ENCODE measurements at places on chromosomes 11 and 22.

GRCh38 chr22:45341498-45341897 lies 31.8 kb downstream of the FAM118A start:
- no peak for DNase-seq

DNA sequence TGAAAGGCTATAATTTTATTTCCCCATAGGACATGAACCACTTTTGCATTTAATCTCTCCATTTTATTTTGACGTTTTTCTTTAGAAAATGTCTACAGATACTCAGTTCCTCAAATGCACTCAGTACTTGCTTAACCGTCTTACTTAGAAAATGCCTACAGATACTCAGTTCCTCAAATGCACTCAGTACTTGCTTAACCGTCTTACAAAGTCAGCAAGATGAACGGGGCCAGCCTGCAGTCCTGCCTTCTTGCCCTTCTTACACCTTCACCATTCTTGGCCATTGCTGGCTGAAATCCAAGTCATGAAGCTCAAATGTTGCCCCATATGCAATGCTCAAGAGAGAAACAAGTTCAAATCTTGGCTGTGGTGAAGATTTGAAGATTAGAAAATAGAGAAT lies 34.1 kb downstream of the CSNK2A3 start:
- DNase-seq: no peak

DNA sequence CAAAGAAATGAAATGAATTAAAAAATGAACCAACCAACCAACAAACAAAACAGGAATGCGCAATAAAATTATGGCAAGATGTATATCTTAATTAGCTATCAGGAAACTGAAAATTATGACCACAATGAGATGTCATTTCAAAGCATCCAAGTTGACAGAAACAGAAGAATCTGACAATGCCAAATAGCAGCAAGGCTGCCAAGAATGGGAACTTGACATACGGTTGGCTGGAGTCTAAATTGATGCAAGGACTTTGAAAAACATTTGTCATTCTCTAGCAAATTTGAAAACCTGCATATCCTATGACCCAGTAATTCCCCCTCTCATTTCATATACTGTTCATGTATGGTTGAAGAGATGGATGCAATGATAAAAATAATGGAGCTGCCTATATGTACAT lies 1262.6 kb downstream of the TBC1D22A start:
- no peak for DNase-seq

DNA sequence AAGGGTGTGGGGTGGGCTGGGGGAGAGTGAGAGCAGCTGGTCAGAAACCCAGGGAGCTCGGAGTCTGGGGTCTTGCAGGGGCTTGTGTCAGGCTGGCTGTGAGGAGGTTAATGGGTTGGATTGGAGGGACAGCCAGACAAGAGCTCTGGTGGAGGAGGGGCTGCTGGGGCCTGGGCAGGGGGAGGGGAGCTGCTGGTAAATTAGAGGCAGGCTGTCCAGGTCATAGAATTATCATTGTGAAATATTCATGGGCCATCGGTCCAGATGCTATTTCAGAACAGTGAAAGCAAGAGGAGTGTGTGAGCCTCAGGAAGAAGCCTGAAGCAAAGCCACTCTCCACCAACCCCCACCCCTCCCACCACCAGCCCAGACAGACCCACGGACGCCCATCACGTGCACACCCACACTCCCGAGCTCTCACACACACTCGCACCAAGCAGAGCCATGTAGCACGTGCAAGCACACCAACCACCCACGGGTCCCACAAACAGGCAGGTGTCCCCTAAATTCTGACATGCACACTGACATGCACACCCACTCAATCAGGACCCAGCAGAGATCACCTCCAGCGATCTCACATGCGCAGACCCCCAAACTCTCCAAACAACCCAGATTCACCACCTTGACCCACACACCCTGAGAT lies 18.8 kb downstream of the RTN4RL2 start:
- DNase-seq: no peak

DNA sequence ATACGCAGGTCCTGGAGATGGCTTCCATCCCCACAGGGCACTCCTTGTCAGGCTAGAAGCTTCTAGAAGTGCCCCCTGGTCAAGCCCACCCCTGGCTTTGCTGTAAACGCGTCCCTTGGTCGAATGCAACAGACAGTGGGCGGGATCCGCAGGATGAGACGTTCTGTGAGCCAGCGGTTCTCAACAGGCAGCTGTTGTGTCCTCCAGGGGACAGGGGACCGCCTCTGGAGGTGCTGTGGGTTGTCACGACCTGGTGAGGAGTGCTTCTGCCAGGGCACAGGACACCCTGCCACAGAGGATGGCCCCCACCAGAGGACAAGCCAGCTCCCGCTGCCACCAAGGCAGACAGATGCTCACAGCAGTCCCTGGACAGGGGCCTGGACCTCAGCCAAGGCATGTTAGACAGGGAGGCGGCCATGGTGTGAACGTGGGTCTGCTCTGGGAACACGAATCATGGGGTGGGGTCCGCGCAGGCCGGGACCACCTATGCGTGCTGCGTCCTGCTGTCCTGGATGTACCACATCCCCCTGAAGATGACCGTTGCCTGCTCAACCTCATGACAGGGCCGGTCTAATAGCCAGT lies 11.7 kb downstream of the CRELD2 start:
- peak; percentile 82 for DNase-seq

DNA sequence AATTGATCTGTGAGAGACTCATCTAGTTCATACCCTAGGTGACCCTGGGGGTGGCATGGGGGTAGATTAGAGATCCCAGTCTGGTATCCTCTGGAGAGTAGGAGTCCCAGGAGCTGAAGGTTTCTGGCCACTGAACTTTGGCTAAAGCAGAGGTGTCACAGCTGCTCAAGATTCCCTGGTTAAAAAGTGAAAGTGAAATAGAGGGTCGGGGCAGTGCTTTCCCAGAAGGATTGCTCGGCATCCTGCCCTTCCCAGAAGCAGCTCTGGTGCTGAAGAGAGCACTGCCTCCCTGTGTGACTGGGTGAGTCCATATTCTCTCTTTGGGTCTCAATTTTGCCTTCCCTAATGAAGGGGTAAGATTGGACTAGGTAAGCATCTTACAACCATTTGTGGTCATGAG lies 653 bp downstream of the IL18BP start:
- DNase-seq: peak; percentile 48

GRCh38 chr11:66322732-66323427 lies 6.0 kb upstream of the CD248 start:
- DNase-seq: peak; percentile 78

DNA sequence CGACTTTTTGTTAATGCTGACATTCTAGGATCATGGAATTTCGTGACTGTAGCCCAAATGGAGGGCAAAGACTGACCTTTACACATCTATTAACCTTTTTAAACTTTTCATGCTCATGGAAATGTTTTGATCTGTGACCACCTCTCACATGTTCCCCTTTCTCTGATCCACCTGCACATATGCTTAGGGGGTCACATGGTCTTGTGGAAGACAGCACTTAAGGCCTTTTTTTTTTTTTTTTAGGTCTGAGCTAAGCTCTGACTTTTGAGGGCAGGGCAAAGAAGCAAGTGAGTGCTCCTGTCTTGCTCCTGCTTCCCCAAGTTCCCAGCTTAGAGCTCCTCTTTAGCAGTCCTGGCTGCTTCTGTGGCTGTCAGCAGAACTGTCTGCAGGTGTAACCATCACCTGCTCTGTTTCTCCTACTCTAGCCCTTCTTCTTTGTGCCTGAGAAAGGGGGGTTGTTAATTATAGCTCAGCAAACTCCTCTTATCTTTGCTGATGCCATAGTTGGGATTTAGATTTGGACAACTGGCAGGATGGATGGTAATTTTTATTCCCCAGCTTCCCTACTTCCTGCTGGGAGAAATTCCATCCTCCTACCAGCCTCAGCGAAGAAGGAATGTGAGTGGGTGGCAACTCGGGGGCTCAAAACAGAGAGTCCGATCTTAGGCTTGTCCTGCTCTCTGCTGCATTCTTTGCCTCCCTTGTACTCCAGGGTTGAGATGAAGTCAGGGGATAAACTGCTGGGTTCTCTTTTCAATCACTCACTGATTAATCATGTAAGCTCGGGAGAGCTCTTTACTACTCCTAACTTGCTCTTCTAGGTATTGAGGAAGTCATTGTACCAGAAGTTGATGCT lies 64.4 kb downstream of the GRAMD1B start:
- DNase-seq: no peak

DNA sequence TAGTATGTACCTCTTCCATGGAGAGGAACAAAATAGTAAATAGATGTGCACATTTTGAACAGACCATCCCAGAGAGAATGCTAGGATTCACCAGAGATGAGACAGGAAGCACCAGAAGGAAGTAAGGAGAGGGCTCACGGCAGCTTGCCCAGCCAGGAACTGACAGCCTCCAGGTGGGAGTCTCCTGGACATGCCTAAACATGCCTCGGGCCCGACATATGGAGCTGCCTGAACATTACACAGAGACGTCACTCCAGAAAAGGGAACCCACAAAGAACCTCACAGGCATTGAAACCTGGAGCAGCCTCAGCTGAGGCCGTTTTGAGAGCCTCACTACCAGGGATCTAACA lies 67.4 kb downstream of the BRD1 start:
- DNase-seq: no peak

GRCh38 chr11:70448983-70449567 lies 50.7 kb downstream of the CTTN start:
- no peak for DNase-seq

- DNase-seq: peak; percentile 94
Measured at GRCh38 chr22:44697423-44698141, 4.4 kb upstream of the PRR5 start.

DNA sequence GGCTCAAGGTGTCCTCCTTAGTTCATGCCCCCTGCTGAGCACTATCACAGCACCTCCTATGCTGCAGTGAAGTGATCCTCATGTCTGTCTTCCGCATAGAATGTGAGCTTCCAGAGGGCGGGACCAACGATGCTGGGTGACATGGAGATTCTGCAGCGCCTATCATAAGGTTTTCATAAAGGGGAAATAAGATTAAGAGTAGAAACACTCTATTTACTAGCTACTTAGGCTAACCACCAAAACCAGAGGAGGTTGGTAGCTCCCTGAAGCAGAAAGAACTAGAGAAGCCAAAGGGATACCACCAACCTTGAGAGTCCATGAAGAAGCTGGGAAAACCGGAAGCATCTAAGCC lies 39.3 kb upstream of the POU2AF1 start:
- no peak for DNase-seq

GRCh38 chr11:15720460-15720859 lies 605.7 kb downstream of the INSC start:
- DNase-seq: no peak

DNA sequence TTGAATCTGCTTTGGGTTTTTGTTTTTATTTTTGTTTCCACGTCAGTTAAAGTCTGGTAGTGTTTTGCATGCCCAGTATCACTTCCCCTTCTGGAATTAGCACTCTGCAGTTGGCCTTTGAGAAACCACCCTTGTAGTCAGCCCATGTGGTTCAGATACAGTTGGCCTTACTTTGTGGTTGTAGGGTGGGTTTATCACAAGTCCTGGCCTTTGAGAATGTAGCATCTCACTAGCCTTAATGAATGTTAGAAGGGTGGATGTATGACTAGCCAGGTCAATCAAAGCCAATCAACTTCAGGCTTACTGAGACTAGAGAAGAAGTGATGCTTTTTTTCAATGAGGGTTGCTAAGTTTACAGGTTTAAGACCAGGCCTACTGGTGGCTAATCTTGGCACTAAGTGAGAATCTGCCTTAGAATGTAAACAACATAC lies 19.8 kb downstream of the ARL14EP start:
- DNase-seq: no peak

Data from upper lobe of left lung (tissue), 6 donors.